CD4-positive, alpha-beta T cell treated with Interleukin-6 for 4 hours (primary cell): ENCODE measurements at places on chromosomes 13 and 19.

DNA sequence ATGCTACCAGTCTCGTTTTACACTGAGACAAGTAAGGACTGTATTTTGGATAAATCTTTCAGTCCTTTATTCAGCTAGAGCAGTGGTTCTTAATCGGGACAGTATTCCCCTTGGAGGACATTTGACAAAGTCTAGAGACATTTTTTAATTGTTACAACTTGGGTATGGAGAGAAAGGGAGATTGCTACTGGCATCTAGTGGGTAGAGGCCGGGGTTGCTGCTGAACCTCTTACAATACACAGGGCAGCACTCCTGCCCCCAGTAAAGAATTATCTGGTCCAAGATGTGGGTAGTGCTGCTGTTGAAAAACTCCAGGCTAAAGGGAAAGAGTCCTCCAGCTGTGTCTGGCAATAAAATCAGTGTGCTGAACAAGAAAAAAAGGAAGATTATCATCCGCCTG lies 334.8 kb downstream of the SLC7A1 start:
- DNase-seq = no peak

DNA sequence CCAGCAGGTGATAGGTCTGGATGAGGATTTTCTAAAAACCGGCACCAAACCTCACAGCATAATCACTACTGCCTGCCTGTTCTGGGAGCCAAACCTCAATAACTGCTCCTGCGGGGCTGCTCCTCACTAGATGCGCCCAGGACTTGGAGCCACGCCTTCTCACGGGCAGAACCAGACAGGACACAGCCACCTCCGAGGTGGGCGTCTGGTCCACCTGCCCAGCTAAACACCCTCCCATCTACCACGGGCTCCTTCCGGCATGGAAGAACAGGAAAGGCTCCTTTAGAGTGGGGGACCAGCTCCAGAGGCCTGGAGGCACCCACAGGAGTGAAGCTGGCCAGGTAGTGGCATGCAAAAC lies 73.5 kb downstream of the PEPD start:
- DNase-seq = no peak

DNA sequence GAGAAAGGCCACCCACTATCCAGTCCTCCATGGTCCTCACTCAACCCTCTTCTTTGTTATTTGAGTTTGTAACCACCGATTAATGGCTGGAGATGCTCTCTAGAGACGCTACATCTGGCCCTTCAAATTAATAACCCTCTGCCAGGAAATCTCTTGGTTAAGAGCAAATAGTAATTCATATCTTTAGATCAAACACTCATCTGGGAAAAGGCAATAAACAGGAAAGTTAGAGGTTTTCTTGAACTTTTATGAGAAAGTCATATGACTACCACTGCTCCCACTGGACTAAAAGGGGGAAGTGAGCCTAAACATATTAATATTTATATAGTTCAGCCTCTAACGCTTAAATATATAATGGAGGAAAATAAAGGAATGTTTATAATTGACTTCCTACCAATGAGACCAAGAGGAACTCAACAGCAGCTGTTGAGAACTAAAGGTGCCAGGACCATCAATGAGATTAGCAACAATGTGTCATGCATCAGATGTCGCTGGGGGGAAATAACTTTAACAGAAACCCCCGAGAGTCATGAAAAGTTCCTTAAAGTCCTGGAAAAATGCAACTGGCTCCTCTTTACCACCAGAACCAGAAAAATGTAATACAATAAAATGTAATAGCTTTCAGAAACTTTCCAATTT lies 2.7 kb downstream of the TBC1D4 start:
- DNase-seq = no peak

GRCh38 chr19:35742121-35742724 lies at the start of gene IGFLR1:
Gene IGFLR1, minus strand, starts transcription at chr19:35742452. Its CDS starts 1,272 bp downstream, at chr19:35741180.
- DNase-seq = peak; percentile 74

- DNase-seq = no peak
Measured at GRCh38 chr13:111517641-111518010, 197.2 kb downstream of the TEX29 start.

GRCh38 chr13:31320946-31321345 lies 121.2 kb downstream of the B3GLCT start:
- no peak for DNase-seq

- DNase-seq = peak; percentile 80
Measured at GRCh38 chr13:41458761-41459431, 1.5 kb downstream of the RGCC start.

DNA sequence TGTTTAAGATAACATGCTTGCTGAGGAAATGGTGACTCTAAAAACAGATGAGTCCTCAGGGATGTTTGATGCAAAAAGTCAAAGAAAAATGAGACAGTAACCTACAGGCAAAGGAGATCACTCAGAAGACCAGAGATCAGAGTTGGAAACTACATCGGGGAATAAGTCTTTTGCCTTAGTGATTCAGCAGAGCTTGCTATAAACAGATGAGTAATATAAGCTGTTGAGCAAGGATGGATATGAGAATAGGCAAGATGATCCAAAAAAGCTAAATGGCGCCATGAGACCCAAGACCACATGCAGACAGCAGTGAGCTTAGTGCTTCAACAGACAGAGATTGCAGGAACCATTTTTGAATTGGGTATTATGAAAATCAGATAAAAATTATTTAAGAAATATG lies 168.6 kb downstream of the POSTN start:
- no peak for DNase-seq

GRCh38 chr19:49730166-49730565 lies 32.9 kb downstream of the TSKS start:
- DNase-seq = no peak

DNA sequence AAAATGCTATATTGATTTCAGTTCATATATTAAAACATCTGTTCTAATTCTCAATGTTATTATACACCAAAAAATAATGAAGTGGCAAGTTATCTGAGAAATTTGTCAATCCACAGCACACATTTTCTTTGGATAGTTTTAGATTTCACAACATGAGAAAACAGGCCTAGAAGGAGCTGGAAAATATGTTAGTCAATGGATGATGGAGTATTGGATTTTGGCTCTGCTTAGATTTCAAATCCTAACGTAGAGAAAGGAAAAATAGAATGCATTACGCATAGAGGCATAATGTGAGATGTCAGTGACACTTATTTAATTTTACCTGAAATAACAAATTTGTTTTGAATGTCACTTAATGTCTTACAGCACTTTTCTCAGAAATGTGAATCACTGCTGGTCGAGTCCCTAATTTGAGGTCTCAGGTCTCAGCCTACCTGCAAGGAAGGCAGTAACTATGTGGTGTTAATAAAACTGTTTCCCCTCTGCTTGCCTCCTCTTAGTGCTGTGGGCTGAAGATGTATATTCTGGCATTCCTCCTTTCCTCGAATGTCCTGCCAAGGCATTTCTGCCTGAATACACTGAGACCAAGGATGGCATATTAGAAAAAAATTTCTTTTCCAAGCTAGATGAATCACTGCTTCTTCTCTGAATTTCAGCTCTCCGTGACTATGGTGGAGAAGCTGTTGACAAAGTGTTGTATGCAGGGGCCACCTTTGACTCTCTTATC lies 232.4 kb downstream of the POSTN start:
- no peak for DNase-seq

DNA sequence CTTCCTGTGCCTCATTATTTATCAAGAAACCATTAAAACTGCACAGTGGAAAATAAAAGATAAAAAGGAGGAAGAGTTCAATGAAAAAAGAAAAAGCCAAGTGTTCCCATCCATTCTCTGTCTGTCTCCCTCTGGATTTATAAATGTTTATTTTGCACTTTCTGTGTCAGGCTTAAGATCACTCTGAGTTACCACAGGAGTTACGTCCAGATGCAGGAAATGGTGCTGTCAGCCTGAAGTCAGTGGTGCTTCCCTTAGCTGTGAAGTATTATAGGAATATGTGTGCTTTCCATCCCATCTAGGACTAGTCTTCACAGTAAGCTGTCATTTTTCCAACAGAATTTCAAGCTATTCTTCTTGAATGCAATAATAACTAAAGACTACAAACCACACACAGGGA lies 420.2 kb downstream of the KCTD12 start:
- no peak for DNase-seq

DNA sequence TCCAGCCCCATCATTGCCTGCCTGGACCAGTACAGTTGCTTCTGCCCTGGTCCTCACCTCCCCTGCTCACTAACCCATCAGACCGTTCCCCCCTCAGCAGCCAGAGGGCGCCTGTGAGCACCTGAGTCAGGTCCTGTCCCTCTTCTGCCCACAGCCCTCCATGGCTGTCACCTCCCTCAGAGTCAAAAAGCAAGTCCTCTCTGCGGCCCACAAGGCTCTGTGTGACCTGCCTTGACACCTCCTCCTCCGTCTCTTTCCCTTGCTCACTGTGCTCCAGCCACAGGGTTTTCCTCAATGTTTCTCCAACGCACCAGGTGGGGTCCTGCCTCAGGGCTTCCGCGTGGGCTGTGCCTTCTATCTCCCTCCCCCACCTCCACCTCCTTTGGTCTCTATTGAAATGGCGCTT lies 29.4 kb upstream of the PTPRS start:
- DNase-seq = peak; percentile 15

DNA sequence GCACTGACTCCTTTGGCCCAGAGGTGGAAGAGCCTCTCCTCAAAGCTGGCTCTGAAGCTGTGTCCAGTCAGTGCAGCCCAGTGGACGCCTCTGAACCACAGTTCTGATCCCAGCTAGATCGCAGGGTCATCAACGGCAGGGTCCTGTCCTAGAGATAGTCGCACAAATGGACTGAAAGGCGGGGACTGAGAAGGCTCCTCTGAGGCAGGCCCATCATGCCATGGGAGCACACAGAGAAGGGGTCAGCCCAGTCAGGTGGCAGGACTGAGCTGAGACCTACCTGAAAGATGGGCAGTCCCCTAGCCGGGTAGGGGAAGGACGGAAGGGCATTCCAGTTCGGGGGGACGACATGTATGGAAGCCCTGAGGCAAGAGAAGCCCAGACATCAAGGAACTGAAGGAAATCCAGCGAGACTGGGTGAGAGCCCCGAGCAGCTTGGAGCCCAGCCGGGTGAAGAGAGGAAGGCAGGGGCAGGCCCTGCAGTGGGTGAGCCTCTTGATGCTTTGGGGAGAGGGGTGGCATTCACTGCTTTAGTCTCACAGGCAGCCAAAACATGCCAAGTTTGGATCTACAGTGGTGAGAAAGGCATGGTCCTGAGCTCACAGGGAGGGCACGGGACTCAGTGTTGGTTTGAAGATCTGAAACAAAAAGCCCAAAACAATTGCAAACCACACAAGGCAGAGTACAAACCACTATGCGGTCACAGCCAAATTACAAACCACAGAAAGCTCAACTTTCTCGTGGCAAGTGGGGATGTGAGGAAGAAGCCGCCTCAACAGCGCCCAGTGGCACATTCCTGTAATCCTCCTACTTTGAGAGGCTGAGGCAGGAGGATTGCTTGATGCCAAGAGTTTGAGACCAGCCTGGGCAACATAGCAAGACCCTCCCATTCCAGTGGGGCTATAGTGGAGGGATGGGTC lies 10.0 kb downstream of the CALM3 start:
- DNase-seq = peak; percentile 55

- DNase-seq = no peak
Measured at GRCh38 chr19:14411938-14412245, 7.2 kb downstream of the DDX39A start.

DNA sequence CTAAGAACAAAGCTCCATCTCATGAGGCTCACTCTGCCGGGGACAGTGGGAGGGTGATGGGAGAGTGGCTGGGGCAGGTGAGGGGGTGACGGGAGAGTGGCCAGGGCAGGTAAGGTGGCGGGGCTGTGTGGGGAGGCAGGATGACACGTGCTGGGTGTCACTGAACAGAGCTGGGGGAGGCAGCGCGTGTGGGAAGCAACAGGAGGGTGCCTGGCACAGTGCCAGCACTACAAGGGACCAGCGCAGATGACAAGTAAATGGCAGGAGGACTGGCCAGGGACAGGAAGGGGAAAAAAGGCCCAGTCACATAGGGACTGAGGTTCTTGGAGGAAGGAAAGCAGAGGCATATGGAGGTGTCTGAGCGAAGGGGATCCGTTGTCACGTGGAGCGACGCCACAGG lies 129.9 kb downstream of the RNF17 start:
- DNase-seq = no peak

GRCh38 chr13:52651897-52652195 lies 790 bp upstream of the SUGT1 start:
- no peak for DNase-seq

GRCh38 chr13:52085421-52085820 lies 43.5 kb downstream of the NEK5 start:
- DNase-seq = no peak

- peak; percentile 13 for DNase-seq
Measured at GRCh38 chr19:51365211-51365964, 800 bp downstream of the ETFB start.

DNA sequence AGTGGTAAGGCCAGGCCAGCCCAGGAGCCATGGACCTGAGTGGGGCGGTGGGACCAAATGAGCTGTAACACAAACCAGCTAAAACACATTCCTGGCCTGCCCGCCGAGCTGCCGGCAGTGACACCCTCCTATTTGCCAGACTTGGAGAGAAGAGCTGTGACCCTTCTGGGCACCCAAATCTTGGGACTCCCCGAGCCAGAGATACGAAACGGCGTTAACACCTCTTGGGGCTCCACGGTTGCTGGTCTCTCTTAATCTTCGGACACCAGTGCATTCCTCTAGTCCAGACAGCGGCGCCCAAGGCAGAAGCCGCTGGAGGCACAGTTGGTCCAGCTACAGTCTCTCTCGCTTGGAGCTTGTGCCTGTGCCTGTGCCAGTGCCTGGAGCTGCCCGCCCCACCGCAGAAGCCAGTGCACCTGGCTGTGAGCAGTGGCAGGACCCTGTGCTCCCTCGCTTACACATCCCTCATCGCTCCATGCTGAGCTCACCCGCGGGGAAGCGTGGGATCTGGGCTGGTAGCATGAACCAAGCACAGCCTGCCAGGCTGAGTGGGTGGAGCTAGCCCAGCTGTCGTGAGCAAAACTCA lies 147.2 kb upstream of the KLHL1 start:
- no peak for DNase-seq

DNA sequence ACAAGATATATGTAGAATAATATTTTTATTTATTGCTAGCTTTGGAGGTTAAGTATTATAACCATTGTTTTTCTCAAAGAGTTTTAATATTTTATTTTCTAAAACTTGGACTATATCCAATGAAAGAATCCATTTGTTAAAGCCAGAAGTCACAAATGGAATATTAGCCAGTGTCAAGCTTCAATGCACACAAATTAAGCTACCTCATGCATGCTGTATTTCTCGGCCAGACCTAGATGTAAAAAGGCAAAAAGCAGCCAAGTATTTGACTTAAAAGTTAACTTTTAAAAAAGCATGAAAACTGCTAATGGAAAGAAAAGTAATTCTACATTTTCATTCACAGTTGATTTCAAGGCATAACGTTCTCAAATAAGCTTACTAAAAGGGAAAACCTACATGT lies 160.0 kb upstream of the ATXN8OS start:
- no peak for DNase-seq

- DNase-seq = peak; percentile 38
Measured at GRCh38 chr19:44643605-44644401, at the start of gene PVR. Gene PVR, plus strand, starts transcription at chr19:44643910. Its CDS starts 187 bp downstream, at chr19:44644097.

- no peak for DNase-seq
Measured at GRCh38 chr13:93066187-93066586, 160.4 kb upstream of the GPC6 start.

- no peak for DNase-seq
Measured at GRCh38 chr19:9306443-9306842, 3.2 kb downstream of the ZNF699 start.

GRCh38 chr19:33612928-33613619 lies 8.7 kb upstream of the CHST8 start:
- DNase-seq = no peak

- DNase-seq = no peak
Measured at GRCh38 chr19:49613374-49613773, 22.4 kb downstream of the PRR12 start.
